ENCODE measurements at places on chromosomes 16 and 17. TPM values are rescaled to one million over a fixed set of nuclear protein-coding genes. Genes with fewer than 3 reads are reported as not detected.

DNA sequence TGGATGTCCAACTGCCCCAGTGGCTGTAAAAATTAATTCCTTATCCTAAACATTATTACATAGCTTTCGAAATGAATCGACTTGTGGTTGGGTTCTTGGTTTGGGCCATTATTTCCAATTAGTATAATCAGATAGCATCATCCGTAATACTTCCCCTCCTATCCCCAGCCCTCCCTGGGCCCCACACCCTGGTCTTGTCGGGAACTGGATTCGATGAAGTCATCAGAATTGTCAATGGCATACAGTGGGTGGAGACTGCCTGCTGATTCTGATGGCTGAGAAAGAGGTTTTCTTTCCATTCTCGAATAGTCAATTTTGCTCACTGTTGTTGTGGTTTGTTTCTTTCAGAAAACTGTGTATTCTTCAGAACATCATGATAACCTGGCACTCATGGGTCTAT, 395.1 kb downstream of the SEC14L1 start:
- DNase-seq, result peak; percentile 78

DNA sequence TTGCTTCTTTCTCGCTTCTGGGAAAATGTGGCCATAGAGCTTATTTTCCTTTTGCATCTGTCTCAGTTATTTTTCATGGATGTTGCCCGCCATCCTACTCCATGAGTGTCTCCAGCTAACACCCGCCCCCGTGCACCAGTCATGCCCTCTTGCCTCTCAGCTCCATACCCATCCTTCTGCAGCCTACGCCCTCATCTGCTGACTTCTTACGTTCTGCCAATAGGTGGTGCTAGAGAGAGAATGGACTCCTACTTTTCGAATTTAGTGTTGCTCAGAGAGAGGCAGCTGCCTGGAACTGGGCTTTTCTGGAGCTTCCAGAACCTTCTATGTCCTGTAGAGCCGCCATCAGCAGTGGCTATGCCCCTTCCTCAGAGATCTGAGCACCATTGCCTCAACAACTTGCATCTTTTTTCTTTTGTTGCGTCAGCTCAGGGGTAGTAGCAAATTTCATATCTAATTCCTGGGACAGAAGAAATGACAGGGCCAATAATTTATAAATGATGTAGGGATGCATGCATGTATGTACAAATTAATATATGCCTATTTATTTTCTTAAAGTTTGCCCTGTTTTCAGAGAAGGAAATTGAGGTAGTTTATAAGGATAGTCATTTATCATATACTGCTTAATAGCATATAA, 119.7 kb upstream of the MYOCD start:
- peak; percentile 74 for DNase-seq

DNA sequence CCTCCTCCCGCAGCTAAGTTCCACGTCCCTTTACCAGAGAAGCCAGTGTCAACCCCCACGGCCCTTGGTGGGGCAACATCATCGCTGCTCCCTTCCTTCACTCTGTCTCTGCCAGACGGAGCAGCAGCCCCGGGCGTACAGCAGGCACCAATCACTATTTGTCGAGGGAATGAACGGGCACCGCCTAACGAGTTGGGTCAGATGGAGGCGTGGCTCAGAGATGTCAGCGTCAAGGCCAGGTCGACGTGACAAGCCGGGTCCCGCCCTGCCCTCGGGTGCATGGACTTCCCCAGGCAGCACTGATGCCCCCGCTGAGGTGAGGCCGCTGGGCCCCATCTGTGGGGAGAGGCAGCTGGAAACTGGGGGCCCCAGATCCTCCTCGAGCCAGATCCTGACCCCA, 50.0 kb downstream of the CBFA2T3 start:
- no peak for DNase-seq

DNA sequence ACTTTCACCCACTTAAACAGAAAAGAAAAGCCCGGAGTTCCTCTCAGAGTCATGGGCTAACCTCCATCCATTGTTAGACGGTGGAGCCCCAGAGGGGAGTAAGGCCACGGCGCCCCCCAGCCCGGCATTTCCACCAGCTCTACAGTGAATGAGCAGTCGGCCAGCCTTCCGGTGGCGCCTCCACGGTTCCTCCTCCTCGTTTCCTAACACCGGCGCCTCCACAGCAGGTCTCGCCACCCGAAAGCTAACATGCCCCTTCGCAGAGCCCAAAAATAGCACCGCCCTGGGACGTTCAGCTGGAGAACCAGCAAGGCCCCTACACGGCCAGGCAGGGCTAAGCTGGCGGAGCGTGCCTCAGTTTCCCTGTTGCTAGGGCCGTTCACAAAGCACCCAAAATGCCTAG, 858 bp downstream of the MMD start:
- peak; percentile 19 for DNase-seq

Gene KRT36
- not detected for total RNA-seq

Gene NPTX1
- not detected for total RNA-seq

Gene TM4SF5
- total RNA-seq, result not detected

Gene GAST
- total RNA-seq, result not detected

GRCh38 chr17:74512624-74513091, 18.6 kb downstream of the CD300LB start:
- peak; percentile 67 for DNase-seq

Gene CCL16
- total RNA-seq, result not detected

Gene KRTAP16-1
- not detected for total RNA-seq

Gene LDAF1
- total RNA-seq, result 18.1 TPM

Gene CTRB2
- total RNA-seq, result not detected

Gene TSNAXIP1
- total RNA-seq, result 1.1 TPM

DNA sequence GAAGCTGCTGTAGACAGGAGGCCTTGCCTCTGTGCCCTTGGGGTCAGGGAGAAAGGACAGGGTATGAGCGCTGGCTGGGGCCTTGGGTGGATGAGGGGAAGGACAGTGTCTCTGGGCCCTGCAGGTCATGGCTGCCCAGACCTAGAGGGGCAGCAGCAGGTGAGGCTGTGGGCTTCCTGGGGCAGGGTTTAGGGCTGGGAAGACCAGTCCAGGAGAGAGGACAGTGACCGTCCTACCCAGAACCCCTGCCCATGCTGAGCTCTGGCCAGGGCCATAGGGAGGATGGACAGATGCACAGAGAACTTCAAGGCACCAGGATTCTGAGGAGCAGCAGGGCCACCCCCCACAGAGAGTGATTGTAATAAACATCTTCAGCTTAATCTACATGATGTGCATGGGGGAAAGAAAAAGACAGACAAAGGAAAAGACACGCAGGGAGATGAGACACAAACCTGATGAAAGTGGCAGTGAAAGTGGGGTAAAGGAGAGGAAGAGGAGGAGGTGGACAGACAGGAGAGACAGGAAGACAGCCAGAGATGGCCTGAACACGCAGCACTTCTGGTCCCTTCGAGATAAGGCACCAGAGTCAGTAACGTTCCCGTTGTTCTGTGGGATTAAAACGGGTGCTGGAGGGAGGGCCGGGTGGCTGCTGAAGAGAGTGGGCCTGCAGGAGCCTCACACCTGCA, 17.5 kb downstream of the FLOT2 start:
- DNase-seq, result no peak

Measured in Daoy (cell line).